ENCODE measurements at places on chromosomes 12 and 14.

DNA sequence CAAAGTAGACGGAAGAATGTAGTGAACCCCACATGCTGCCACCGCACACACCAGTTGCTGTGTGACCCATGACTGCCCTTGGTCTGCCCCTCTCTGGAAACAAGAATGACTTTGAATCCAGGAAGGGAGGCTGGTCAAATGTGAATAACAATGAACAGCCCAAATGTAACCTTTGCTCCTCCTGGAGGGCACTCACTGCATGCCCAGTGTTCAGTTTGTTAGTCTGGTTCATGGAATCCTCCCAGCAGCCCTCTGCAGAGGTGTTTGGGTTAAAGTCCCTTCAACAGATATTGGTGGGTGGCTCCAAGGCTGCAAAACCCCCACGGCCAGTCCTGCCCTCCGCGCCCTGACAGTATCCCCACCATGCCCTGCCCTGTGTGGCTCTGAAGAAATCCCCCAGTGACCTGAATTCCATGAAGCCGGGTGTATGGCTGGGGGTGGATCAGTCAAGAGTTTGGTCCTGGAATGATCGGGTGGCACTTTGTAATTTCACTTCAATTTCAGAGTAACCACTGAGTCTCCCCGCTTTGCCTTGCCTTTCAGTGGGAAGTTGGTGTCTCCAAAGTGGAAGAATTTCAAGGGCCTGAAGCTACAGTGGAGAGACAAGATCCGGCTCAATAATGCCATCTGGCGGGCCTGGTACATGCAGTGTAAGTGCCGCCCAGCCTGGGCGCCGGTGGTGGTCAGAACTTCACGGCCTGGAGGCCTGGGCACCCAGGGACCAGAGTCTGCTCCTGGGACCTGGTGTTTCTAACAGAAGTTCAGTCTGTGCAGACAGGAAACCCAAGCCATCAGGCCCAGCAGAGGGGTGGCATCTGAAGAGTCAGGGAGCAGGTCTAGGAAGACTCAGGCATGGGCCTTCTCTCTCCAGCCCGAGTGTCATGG is 47.1 kb downstream of the IL31 start:
- DNase-seq, result no peak

DNA sequence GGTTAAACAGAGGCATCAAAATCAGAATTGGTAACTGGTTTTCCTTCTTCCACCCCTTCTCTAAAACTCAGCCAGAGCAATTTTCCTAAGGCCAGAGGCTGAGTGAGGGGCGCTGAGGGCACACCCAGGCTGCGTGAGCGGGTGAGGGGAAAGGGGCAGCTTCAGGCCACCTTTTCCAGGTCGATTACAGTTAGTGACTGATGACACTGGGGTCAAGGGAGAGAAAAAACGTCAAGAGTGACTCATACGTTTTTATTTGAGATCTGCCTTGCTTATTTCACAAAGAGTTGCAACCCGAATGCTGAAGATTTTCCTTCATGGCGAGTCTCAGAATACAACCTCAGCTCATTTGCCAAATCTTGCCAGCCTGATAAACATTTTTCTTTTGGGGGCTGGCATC is 46.7 kb upstream of the EVL start:
- DNase-seq, result no peak

GRCh38 chr14:59132796-59133494 is 55.5 kb upstream of the DAAM1 start:
- DNase-seq, result peak; percentile 31

- DNase-seq, result peak; percentile 52
Observed at GRCh38 chr12:56206452-56207166, 15.1 kb downstream of the RNF41 start.

DNA sequence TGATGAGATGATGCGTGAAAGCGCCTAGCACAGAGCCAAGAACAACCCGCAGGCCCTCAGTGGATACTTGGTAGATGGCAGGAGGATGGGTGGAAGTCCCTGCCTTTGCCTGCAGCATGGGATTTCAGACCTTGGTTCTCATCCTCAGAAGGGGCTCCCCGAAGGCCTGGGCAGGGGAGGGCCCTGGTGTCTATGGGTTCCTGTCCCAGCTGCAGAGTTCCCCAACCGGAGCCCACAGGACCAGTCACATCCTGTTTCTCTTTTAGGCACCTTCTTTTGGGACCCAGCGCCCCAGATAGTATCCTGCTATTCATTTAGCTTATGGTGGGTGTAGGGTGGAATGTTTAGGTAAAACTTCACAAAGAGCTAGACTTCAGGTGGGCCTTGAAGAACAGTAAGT is 55.5 kb downstream of the CALM1 start:
- DNase-seq, result no peak

DNA sequence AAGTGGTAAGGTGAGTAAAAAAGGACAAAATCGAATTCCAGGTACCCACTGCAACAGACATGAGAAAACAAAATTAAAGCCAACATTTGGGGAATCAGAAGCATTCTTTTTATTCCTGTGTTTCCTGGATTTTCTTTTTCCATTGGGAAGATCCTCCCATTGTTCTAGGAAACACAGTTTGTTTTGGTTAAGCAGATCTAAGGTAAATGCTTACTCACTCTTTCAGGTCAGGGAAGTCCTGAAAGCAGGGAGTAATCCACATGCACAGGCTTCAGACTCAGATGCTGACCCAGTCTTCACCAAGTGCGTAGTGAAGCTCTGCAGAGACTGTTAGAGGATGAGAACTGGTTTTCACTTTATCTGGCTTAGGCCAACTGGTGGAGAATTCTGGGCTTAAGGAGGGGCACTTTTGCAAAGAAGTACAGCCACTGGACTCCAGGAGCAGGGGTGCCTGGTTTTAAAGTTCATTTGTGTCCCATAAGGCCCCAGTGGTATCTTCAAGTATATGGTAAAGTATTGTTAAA is 57.7 kb downstream of the RPAP3 start:
- DNase-seq, result no peak

GRCh38 chr14:43894534-43894933 is 612.5 kb downstream of the FSCB start:
- no peak for DNase-seq

DNA sequence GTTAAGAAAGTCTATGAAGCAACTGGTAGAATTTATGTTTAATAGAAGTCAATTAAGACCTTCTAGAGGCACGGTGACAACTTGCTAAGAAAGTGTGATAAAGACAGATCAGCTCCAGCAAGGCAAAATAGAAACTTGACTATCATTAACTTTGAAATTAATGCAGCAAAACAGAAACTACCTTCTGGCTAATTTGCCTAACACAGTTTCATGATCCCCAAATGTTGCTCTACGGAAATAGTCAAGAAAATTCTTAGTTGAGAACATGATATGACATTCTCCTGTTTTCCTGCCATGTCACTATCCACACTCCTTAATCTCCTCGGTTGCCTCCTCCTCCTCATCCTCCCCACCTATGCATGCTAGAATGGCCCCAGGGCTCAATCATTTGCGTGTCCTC is 4.2 kb downstream of the DENND5B start:
- no peak for DNase-seq

DNA sequence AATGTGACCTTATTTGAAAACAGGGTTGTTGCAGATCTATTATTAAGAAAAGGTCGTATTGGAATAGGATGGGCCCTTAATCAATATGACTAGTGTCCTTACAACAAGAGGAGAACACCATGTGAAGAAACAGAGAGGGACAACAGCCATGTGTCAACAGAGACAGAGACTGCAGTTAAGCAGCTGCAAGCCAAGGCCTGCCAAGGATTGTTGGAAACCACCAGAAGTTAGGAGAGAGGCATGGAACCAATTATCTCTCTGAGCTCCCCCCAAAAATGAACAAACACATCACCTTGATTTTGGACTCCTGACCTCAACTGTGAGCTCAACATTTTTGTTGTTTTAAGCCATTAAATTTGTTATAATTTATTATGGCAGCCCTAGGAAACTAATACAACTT is 214.6 kb upstream of the PRKD1 start:
- no peak for DNase-seq

DNA sequence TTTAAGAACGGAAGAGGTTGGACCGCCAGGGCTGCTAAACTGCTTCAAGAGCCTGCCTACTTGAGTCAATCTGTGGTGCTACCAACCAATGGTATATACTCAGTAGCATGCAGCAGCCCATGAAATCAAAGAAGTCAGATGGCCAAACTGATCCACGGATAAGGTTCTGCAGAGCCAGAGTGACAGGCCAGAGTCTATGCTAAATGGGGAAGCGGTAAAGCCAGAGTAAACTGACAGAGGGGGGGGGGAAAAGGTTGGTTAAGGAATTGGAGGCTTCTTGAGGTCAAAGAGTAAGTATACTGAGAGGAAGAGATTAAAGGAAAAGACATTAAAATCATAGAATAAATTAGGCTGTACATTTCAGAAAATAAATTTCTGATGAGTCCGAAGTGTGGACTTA is 15.4 kb upstream of the SLC6A13 start:
- no peak for DNase-seq

DNA sequence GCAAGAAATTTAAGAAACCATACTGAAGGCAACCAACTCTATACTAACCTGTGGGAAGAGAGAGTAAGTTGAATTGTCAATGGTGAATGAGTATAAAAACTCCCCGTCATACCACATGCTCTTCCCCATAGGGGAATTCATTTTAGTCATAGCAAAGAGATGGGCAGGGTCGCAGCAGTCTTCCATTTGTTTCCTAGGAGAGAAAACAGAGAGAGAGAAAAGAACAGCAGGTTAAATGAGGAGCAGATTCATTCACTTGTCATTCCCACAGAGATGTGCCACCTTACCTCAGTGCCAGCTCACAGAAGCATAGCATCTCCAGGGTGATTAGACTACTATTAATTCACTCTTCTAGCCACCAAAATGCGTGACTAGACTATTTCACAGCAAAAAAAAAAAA is 47.4 kb downstream of the ST8SIA1 start:
- no peak for DNase-seq

Measured in endothelial cell of umbilical vein (primary cell).